ENCODE measurements at places on chromosomes 4 and X.

DNA sequence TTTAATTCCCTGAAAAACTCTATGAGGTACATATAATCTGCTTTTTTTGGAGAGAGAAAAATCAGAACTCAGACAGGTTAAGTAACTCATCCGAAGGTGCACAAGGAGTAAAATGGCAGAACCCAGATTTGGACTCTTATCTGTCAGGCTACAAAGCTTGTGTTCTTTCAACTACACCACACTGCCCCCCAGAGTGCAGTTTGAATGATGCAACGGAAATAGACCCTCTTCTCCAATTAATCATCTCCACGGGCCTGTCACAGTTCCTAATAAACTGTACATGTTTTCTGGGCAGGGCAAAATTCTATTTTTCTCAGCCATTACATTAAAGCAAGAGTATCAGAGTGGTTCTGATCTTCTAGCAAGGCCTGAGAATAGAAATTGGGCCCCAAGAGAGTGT, 35.3 kb upstream of the DCX start:
- no peak for DNase-seq

DNA sequence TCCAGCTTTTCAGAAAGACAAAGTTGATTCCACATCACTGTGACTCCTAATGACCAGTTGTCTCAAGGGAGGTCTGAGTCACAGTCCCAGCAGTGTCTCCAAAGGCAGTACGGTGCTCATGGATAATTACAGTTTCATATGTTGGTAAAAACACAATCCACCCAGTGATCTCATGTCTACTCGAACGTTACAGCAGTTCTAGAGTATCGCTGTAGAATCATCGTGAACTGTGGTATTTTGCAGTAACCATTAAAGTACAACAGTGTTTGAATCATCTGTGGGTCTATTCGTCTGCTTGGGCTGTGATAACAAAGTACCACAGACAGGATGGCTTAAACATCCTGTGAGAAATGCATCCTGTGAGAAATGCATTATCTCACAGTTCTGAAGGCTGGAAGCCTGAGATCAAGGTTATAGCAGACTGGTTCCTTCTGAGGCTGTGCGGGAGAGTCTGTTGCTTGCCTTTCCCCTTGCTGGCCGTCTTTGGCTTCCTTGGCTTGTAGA, 121.1 kb upstream of the SORBS2 start:
- DNase-seq, result no peak

DNA sequence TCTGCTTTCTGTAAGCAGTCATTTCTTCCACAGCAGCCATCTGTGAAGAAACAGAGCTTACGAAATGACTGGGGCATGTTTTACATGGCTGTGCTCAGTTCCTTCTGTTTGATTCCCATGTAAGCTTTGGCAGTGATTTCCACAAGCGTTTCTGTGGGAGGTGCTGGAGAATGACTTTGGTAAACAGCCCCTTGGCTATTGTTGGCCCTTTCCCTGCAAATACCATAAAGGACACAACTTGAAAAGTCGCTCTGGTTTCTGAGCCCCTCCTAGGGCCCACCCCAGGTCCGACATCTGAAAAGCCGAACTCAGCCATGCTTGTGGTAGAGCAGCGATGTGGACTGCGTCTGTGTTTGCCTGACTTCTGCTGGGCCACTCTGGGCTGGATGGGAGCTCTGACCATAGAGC, 3.7 kb downstream of the LIMCH1 start:
- DNase-seq, result no peak

DNA sequence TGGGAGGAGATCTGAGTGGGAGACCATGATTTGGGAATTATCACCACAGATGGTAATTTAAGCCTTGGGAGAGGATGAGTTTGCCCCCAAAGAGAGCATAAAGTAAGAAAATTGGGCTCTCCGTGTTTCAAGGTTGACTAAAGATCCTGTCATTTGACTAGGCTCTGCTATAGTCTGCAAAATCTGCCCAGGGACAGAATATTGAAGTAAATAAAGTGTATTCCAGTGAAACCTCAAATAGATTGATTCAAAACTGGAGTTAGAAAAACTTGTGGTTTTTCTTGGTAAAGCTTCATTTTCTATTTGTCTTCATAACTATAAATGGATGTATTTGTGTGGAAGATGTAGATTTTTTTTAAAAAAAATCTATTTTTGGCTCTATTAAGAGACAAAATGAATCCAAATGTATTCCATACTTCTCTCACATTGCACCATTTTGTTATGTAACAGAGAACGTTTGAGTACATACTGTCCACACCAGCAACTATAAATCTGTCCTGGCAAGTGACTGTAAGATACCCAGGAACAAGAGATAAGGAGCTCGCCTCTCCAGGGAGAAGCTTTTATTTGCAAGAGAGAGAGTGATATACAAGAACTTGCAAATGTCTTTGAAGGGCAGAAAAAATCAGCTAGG, 170.2 kb downstream of the CBR4 start:
- no peak for DNase-seq

GRCh38 chr4:152512483-152512882, 23.4 kb downstream of the FBXW7 start:
- no peak for DNase-seq

GRCh38 chr4:71559957-71560571, 221.2 kb downstream of the SLC4A4 start:
- DNase-seq, result no peak

- DNase-seq, result no peak
Observed at GRCh38 chrX:130395341-130395740, 6.4 kb upstream of the RBMX2 start.

DNA sequence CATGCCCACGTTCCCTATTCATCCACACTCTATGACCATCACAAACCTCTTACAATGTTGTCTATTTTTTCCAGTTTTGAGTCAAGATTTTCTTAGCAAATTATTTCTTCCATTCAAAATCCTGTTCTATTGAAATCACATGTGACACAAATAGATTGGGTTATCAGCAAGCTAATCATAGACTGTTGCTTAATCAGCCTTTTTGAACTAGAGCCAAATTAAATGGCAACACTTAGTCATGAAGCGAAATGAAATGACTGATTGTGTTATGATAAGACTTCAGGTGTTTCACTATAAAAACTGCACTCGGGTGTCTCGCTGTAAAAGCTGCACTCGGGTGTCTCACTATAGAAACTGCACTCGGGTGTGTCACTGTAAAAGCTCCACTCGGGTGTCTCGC, 890.0 kb upstream of the FRG1 start:
- DNase-seq, result no peak

DNA sequence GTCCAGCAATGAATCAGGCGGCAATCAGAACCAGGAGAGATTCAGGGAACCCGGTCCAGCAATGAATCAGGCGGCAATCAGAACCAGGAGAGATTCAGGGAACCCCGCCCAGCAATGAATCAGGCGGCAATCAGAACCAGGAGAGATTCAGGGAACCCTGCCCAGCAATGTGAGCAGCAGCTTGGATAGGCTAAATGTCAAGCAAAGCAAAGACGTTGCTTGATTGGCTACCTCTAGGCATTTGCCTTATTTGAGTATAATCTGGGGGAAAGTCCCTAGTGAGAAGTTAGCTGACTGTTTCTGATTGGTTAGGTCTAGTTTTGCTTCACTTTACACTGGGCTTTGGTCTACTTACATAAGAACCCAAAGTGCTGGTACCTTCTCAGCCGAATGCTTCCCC, 1212.2 kb upstream of the TENM3 start:
- DNase-seq, result no peak

GRCh38 chrX:67296395-67296794, 247.4 kb upstream of the AR start:
- no peak for DNase-seq

DNA sequence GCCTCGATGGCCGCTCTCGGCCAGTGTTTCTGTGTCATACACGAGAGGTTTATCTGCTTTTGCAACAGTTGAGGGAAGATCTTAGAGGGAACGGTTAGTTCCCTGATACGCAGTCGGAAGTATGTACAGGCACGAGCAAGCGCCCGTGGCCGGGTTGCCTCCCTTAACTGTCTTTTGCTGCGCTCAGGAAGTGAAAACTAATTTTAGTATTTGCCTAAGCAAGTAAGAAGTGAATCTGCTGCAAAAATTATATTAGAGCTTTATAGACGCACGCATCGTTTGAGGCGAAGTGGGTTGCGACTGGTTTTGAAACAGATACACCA, 695 bp downstream of the MTM1 start:
- DNase-seq, result no peak

DNA sequence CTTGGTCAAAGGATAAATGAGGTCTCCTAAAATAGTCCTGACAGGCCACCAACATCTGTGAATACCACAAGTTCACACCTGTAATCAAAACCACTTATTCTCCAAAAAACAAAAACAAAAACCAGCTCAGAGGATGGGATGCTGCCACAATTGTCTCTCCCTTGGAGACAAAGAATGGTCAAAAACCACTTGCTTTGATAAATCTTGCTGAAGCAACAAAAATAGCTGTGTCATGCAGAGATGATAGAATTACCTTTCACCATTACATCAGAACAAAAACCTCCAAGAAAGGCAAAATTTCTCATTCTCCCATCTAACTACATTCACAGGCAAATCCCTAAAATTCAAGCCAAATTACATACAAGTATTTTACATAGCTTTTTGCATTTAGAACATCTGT, 180.4 kb downstream of the MAML3 start:
- DNase-seq, result no peak

DNA sequence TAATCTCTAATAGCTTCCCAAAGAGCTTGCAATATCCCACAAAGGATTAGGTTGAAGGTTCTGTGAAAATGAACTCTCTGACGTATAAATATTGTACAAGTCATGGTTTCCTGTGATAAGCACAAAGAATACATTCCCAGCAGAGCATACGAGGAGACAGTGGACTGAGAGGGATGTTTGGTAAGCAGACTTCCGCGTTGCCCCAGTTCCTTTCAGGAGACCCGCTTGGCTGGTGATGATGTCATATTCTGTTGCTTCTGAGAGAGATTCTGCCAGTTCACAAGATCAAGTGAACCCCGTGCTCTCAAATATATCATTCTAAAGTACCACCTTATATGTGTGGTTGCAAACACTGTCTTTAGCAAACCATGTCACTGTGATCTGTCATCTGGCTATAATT, 323.9 kb upstream of the CASK start:
- DNase-seq, result no peak

- no peak for DNase-seq
Observed at GRCh38 chrX:18647621-18648020, 24.3 kb downstream of the RS1 start.

GRCh38 chr4:37976991-37977470, 16.8 kb downstream of the PTTG2 start:
- peak; percentile 61 for DNase-seq

DNA sequence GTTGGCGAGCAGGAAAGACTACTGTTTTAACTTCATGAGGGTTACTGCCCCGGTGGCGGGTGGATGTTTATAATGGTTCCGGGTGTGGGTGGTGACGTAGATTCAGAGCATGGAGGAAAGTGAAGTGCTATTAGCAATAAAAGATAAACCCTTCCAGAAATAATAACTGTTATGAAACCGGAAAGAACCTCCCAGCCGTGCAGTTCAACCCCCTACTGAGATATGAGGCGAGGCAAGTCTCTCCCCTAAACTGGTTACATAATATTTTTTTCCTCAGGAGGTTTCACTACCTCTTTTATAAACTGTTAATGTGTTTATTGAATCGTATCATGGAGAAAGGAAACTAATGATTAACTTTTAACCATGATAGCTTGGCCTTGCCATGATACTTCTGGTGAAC, 33.9 kb upstream of the STIM2 start:
- DNase-seq, result no peak

DNA sequence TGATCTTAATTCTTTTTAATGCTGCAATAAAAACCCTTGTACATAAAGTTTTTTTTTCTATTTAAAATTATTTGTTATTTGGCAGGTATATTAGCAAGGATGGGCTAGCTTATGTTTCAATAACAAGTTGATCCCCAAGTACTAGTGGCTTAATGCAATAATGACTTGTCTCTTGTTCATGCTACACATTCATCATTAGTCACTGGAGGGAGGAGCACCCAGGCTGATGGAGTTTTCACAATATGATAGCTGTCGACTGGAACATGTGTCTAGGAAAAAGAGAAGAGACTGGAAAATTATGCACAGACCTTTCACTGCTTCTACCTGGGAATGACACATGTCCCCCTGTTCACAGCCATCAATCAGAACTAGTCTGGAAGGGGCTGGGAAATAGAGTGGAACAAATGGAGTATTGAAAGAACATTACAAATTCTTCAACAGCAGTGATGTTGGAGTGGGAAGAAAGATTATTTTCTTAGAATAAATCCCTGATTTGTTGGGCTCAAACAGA, 387.9 kb upstream of the RPS6KA3 start:
- no peak for DNase-seq

GRCh38 chrX:55127692-55128091, 38.9 kb downstream of the PAGE2 start:
- DNase-seq, result no peak

DNA sequence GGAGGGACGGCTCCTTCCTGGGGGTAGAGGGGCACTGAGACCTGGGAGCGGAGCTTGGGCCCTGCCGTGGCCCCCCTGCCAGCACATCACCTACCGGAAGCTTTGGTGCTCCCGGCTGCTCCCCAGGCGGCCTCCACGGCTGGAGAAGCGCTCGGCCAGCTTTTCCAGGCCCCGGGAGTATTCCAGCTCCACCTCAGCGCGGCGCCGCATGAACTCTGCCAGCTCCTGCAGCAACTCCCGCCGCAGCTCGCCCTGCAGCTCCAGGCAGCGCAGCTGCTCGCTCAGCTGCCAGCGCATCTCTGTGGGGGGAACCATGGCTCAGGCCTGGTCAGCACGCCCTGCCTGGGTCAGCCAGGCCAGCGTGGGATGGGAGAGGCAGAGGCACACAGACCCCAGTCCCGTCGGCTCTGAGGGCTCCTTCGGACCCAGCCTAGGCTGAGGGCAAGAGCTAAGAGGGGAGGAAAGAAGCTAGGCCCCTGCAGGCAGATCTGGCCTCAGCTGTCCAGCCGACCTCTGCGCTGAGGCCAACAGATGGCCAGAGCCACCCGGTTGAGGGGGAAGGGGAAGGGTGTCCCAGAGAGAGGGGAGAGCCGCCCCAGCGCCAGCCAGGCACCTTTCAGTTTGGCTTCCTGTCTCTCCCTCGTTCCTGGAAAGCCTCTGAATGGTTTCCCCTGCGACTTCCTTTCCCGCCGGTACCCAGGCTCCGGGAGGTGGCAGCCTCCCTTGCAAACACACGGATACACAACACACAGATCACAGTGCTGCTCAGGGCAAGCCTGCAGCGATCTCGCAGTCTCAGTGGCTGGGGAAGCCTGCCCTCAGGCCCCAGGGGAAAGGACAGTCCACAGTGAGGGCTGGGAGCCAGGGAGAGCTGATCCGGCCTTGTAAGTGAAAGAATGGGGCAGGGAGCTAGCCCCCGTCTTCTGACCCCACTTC, 4.3 kb downstream of the ARHGAP4 start:
- DNase-seq, result no peak

DNA sequence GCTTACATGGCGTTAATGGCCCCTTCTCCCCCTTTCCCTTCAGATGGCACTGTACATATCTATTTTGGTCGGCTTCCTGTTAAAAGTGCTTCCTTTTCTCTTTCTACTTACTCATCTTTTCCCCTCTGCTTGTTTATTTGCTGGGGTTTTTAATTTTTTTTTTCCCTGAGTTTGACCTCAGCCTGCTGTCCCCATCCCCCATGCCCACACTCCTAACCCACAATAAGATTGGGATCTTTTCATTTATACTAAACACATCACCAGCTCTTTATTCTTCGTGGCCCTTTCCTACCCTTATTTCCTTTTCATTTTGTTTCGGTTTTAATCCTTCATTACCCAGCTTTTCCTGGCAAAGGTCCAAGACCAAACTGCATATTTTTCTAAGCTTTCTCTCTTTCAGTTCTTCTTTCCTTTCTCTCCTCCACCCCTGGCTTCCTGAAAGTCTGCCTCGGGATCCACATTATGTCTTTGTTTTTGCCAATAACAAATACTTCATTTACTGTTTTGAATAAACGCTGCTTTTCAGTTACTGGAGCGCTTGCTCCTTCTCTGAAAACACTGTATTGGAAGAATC, 152.0 kb upstream of the USP9X start:
- DNase-seq, result no peak

- no peak for DNase-seq
Observed at GRCh38 chr4:8301851-8302730, 32.5 kb downstream of the HTRA3 start.
